ENCODE measurements at places on chromosomes 1 and 21. TPM values are rescaled to one million over a fixed set of nuclear protein-coding genes. Genes with fewer than 3 reads are reported as not detected.

- DNase-seq, result no peak
Measured at GRCh38 chr1:76185207-76185606, 110.7 kb downstream of the ST6GALNAC3 start.

- DNase-seq, result no peak
Measured at GRCh38 chr1:77948841-77949424, 29.9 kb downstream of the FUBP1 start.

Gene ALG14
- polyA plus RNA-seq, result 13.6 TPM

GRCh38 chr21:20443558-20444155 lies 554.6 kb upstream of the NCAM2 start:
- DNase-seq, result no peak

- no peak for DNase-seq
Measured at GRCh38 chr1:58874342-58874741, 90.5 kb upstream of the JUN start.

- DNase-seq, result no peak
Measured at GRCh38 chr1:99146129-99146848, 118.0 kb upstream of the PLPPR4 start.

Gene TRIM67
- polyA plus RNA-seq, result 0.06 TPM

DNA sequence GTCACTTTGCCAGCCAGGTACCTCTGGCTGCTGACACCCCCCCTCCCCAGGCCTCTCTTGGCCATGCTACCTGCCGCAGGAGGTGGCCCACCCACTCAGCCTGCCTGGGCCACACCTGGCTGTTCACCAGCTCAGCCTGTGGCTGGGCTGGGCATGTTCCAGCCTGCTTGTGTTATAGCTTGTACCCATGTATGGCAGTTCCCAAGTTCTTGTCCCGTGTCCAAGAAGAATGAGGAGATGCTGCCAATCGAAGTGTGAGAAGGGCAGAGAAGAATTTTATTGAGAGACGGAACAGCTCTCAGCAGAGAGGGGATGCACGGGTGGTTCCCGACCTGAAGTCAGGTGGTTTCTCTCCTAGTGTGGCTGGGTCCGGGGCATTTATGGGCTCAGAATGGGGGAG lies 3.9 kb upstream of the MMEL1 start:
- DNase-seq, result no peak

Gene KCNJ9
- 0.13 TPM for polyA plus RNA-seq

GRCh38 chr1:166975361-166976129 lies at the start of gene ILDR2:
TSS of gene ILDR2 (minus strand) at chr1:166975540. CDS start at chr1:166975268, 272 bp downstream.
- no peak for DNase-seq

- DNase-seq, result no peak
Measured at GRCh38 chr1:8578936-8579335, 238.5 kb downstream of the RERE start.

GRCh38 chr1:76388261-76388660 lies 313.7 kb downstream of the ST6GALNAC3 start:
- DNase-seq, result no peak

DNA sequence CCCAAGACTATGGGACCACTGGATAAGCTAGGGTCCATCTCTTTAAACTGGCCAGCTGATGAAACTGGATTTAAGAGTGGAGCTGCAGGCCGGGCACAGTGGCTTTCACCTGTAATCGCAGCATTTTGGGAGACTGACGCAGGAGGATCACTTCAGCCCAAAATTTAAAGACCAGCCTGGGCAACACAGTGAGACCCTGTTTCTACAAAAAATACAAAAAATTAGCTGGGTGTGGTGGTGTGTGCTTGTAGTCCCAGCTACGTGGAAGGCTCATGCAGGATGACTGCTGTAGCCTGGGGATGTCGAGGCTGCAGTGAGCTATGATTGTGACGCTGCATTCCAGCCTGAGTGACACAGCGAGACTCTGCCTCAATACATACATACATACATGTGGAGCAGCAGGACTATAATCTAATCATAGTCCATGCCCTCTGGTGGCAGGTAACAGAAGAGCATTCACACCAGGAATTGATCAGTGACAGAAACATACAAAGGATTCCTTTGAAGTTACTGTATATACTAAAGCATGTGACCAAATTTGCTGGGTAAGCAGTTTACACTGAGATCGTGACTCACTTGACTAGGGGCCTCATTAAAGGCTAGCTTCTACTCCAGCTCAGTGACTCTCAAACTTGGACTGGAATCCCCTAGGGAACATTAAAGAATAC lies 101.5 kb upstream of the SLFNL1 start:
- no peak for DNase-seq

DNA sequence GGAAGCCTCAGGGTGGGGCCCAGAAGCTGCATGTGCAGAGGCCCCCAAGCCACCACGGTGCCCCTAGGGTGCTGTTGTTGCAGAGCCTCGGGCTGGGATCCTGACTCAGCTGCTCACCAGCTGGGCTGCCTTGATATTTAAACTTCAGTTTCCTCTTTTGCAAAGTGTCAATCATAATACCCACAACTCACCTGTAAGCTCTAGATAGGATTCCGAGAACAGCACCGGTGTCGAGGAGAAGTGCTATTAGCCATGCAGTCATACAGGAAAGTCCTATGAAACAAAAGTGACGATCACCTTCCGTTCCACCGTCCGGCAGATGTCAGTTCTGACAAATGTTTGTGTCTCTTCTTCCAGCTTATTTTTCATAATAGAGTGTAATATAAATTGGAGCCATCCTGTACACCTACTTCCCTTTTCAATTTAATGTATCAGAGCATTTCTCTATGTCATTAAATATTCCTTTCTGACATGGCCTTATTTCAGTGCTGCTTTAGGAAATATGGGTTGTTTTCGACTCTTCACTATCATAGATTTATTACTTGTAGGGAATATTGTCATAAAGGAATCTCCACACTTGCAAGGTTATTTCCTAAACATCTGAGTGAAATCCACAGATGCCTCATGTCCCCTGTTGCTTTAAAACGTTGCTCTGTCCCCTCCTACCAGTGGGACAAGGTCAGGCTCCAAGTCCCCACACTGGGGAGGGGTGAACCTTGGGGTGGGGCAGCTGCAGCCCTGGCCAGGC lies 100.8 kb downstream of the SIK1 start:
- DNase-seq, result no peak

Gene PLA2G2F
- polyA plus RNA-seq, result 0.13 TPM

GRCh38 chr1:91744953-91745639 lies 140.9 kb downstream of the TGFBR3 start:
- no peak for DNase-seq

Gene BARHL2
- not detected for polyA plus RNA-seq

DNA sequence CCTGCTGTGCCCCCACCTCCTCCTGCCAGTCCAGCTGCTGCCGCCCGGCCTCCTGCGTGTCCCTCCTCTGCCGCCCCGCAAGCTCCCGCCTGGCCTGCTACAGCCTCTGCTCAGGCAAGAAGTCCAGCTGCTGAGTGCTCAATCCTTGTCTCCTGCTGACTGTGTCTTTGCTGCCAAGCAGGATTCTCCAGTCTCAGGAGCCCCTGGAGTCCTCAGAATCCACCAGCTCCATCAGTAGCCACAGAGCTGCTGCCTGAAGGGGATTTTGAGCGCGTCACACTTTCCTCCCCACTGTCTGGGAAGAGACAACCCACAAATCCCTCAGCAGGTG lies 973 bp downstream of the KRTAP10-11 start:
- DNase-seq, result no peak

GRCh38 chr1:116990612-116991151 lies 10.9 kb upstream of the CD101 start:
- no peak for DNase-seq

GRCh38 chr1:56639211-56639610 lies 5.9 kb upstream of the PRKAA2 start:
- DNase-seq, result no peak

Gene TSACC
- polyA plus RNA-seq, result 0.23 TPM

GRCh38 chr21:38813547-38813946 lies 7.8 kb downstream of the ETS2 start:
- DNase-seq, result no peak

Gene LCE3D
- polyA plus RNA-seq, result not detected

GRCh38 chr1:54710434-54710833 lies 5.2 kb upstream of the TTC4 start:
- no peak for DNase-seq

Gene PEX10
- 29.9 TPM for polyA plus RNA-seq

DNA sequence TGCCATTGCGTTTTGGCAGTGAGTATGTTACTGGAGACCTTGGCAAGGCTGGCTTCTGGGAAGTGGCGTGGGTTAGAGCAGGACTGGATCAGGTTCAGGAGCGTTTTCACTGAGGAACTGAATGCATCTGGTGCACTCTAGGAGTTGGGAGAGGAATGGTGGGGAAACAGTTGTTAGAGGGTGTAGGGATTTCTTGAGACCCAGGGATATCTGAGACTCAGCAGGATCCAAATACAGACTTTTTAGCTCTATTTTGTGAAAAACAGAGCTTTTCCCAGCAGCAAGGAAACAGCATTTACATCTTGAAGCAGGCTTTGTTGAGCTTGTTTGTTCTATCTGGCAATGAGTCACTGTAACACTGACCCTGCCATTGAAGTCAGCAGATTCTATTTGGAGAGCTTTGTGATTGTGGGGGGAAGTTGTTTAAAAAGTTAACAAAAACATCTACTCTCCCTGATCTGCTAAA lies 56.9 kb upstream of the NRIP1 start:
- no peak for DNase-seq

Gene ACKR1
- polyA plus RNA-seq, result 0.20 TPM

DNA sequence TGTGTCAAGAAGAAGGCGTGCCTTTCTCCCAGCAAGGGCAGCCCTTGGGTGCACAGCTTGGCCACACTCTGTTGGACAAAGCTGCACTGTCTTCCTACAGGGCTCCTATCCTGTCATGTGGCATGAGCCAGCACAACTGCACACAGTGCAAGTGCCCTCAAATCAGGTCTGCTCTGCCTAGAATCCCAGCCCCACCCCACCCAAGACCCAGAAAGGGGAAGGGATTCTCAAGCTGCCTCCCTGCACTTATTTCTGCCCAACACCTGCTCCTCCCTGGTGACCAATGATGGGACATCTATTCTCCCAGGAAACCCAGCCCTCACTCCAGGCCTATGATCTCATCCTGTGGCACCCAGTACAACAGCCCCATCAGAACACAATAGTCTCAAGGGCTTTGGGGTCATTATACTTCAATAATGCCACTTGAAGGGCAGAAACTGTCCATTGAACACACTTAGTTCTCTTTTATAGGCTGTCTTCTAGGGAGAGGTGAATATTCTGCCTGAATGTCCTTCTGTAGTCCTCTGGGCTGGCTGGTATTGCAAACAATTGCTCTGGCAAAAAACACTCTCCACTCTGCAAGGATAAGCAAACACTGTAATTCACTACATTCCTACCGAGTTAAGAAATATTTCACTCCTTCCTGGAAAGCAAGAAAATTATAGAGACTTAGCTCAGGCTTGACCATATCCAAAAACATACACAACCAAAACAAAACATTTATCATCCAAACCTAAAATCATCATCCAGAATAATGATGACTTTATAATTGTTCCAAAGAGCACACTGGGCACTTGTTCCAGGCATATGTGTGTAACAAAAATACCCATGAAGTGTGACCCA lies 43.1 kb upstream of the IGSF3 start:
- DNase-seq, result no peak

- DNase-seq, result no peak
Measured at GRCh38 chr1:200590001-200590400, 30.6 kb downstream of the KIF14 start.

- DNase-seq, result no peak
Measured at GRCh38 chr1:151187205-151187604, 2.8 kb downstream of the VPS72 start.

DNA sequence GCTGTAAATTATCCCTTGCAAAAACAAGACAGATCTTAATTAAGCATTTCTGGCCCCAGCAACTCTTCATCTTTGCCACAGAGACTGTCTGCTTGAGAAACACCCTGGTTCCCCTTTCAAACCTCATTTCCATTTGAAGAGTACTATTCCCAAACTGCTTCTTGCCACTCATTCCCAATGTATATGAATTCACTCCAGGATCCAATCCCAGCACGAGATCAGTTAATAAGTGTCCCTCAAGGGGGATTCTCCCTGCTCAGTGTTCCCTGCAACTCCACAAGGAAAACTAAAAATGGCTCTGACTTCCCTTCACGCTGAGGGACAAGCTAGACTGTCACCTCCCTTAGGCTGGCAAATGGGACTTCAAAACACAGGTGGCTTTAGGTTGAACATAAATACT lies 173.2 kb downstream of the SIPA1L2 start:
- DNase-seq, result no peak

GRCh38 chr21:15749861-15750159 lies 20.0 kb downstream of the USP25 start:
- DNase-seq, result no peak

DNA sequence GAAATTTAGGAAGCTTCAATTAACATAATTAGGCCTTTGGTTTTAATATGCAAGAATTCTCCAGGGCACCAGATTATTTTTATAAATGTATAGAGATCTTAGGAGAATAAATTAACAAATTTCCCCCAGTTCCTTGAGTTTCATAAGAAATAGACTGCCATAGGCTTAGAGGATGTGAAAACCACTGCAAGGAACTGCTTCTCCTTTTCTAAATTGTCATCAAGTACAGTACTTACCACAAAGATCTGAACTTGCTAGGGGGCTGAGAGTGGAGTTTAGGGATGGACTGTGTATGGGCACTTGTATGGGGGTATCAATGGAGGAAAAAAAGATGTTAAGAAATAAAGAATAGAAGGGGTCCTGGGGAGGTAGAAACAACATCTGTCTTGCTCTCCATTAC lies 31.1 kb downstream of the LHX8 start:
- no peak for DNase-seq

Gene FCRL6
- 0.10 TPM for polyA plus RNA-seq

- DNase-seq, result no peak
Measured at GRCh38 chr1:91582431-91582921, 81.8 kb downstream of the CDC7 start.

Gene MAP3K6
- 9.5 TPM for polyA plus RNA-seq

DNA sequence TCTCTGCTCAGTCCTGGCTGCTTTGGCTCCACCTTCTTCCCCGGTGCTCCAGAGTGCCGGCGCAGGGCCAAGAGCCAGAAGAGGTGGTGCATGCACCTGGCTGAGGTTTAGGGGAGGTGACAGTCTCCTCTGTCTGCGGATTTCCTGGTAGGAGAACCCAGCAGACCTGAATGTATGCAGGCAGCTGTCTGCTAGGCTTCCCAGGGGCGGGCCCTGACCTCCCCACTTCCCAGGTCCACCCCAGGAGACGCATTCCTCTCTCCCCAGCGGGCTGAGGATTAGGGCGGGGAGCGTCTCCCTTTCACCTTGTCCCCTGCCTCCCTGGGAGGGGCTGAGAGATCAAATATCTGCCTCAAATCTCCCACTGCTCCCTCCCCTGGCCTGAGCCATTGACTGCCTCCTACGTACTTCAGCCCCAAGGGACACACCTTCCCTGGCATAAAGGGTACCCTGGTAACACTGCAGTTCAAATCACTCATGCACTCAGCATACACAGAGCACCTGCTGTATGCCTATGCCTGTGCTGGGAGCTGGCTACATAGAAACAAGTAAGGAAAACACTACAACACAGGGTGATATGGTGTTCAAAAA lies 27.5 kb downstream of the DMBX1 start:
- no peak for DNase-seq

Gene CELA2B
- 0.79 TPM for polyA plus RNA-seq

DNA sequence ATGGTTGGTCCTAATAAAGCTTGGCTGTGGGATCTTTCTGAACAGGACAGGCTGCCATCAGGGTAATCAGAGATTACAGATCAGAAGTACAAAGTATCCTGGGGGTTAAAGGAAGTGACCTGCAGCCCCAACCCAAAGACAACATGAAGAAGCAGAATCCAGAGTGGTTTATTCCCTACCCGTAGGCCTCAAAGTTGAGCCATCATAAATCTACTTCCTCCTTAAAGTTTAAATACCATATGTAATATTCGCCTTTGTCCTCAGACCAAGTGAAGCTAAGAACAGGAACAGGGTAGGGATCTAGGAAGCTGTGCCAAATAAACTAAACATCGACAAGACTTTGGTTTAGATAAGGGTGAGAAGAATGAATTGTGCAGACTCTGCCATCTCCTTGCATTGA lies 15.9 kb upstream of the DHX9 start:
- DNase-seq, result no peak

Gene ELF3
- 1.2 TPM for polyA plus RNA-seq

Gene TFF3
- 3.0 TPM for polyA plus RNA-seq
